Urothelium cell line (cell line): ENCODE measurements at places on chromosomes 12 and 14.

GRCh38 chr14:69471916-69472315 lies 12.6 kb upstream of the PLEKHD1 start:
- no peak for DNase-seq

- DNase-seq = no peak
Observed at GRCh38 chr14:75119056-75119455, 7.8 kb downstream of the NEK9 start.

GRCh38 chr14:55253276-55253675 lies 17.9 kb upstream of the FBXO34 start:
- DNase-seq = no peak

DNA sequence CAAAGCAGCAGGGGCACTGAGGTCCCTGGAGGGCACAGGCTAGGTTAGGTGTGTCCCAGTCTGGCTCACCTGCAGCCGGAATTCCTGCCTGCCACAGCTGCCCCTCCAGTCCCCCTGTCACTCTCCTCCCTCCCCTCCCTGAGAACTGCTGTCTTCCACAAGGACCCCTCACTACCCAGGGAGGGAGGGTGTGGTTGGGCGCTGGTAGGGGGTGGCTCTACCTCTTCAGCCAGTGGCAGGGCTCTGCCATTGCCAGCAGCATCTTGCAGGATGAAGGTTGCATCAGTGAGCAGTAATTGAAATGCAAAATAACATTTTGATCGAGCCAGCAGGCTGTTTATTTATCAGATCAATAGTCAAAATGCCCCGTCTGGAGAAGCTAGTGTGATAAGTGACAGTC lies 45.7 kb downstream of the ESRRB start:
- DNase-seq = no peak

GRCh38 chr12:124506145-124506831 lies 61.1 kb downstream of the NCOR2 start:
- DNase-seq = peak; percentile 61

DNA sequence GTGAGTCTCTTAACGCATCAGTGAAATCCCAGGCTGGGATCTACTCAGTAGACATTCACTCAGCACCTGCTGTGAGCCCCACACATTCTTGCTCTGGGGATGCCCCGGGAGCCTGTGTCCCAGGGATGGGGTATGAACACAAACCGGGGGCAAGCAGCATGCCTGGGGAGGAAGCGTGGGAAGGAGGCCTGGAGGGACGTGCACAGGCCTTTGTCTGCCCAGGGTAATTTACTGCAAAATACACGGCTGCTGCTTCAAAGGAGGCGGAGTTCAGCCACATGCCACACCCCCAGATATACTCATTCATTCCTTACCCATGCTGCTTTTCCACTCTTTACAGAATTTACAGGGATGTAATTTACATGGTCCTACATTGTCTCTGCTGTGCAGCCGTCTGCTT lies 187.8 kb downstream of the ADGRD1 start:
- no peak for DNase-seq

GRCh38 chr12:12224240-12224940 lies 42.5 kb downstream of the LRP6 start:
- no peak for DNase-seq
